ENCODE measurements at places on chromosomes 2 and 18. TPM values are rescaled to one million over a fixed set of nuclear protein-coding genes. Genes with fewer than 3 reads are reported as not detected.

Gene GNAL
- 1.1 TPM for total RNA-seq

GRCh38 chr2:196200557-196200956 is 29.2 kb upstream of the STK17B start:
- no peak for DNase-seq

DNA sequence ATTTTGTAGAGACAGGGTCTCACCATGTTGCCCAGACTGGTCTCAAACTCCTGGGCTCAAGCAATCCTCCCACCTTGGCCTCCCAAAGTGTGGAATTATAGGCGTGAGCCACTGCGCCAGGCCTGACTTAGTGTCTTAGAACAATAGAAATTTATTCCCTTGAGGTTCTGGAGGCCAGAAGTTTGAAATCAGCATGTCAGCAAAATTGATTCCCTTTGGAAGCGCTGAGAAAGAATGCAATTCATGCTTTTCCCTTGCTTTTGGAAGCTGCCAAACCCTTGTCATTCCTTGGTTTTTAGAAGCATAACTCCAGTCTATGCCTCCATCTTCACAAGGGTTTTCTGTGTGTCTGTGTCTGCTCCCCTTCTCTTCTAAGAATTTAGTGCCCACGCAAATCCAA is 20.7 kb downstream of the ST8SIA3 start:
- DNase-seq = no peak

DNA sequence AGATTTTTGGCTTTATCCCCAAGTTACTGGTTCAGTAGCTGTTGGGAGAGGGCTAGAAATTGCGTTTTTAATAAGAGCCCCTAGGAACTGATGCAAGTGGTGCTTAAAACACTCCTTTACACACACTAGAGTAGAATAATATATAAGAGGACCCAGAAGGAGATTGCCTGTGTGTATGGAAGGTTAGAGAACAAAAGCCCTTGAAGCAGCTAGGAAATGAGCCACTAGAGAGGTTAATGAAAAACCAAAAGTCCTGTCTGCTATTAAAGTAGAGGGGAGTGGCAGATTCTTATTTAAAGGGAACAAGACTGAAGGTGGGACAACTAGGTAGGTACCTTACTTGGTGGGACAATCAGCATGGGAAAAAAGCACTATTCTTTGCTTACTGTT is 14.4 kb upstream of the SLC39A10 start:
- DNase-seq = no peak

Gene ZNF385B
- 6.7 TPM for total RNA-seq

Gene TMEM17
- 1.4 TPM for total RNA-seq

DNA sequence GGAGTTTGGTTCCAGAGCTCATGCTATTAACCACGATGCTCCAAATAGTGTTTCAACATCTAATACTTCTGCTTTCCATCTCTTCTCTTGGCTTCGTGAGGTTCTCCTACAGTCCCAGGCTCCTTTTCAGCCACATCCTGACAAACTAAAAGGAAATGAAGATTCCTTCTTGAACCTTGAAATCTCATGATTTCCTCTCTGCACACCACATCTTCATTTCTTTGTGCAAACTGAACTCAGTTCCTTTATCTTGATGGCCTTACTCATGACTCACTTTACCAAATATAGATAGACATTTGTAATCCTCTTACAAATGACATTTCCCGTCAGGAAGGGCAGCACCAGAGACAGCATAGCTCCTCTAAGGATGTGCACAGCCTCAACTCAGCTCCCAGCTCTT is 50.0 kb upstream of the ITGA4 start:
- DNase-seq = no peak

Gene PAX3
- 0.19 TPM for total RNA-seq
